ENCODE measurements at places on chromosomes 11 and 22.

DNA sequence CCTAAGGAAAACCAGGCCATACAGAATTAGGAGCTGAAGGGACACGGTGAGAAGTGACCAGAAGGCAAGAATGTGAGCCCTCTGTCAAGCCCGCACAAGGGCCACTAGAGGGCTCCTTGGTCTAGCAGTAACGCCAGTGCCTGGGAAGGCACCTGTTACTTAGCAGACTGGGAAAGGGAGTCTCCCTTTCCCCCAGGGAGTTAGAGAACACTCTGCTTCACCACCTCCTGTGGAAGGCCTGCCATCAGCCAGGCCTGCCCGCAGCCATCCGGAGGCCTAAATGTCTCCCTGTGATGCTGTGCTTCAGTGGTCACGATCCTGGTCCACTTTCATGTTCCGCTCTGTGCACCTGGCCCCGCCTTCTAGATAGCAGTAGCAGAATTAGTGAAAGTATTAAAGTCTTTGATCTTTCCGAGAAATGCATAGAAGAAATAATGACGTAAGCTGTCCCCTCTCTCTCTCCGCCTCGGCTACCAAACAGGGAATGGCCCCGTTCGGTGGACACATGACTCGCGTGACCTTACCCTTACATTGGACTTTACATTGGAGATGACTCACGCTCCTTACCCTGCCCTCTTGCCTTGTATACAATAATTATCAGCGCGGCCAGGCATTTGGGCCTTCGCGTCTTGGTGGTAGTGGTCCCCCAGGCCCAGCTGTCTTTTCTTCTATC is 10.7 kb upstream of the GSTP1 start:
- DNase-seq, result peak; percentile 48

GRCh38 chr11:93526641-93527583 is 16.3 kb downstream of the SMCO4 start:
- no peak for DNase-seq

- DNase-seq, result no peak
Measured at GRCh38 chr11:12842933-12843636, 166.0 kb upstream of the RASSF10 start.

DNA sequence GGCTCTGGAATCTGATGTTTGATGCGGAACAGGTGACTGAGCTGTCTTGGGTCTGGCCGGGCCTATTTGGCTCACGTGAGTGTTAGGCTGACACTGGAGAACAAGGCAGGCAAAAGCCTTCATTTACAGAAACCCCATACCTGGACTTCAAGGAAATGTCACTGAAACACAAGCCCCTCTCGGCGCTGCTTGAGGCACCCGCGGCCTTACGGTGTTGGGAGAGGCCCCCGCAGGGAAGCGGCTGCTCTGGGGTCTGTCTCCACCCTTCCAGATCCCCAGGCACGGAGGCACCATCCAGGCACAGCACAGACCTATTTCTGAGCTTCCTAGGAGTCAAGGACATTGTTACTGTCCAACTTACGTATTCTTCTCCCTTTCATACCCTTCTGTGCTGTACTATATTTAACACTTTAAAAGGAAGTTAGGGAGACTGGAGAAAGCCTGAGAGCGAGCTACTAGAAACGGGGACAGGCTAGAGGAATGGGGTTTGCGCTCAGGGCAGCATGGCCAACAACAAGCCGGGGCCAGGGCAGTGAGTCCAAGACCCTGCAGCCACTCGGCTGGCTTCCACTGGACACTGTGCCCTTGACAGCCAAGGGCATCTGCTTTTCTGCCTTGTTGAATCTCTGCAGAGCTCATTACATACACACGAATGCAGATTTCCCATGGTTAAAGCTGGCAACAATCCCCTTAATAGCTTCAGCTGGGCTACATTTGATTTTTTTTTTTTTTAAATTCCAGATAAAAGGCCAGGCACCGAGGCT is 23.8 kb downstream of the DRD4 start:
- no peak for DNase-seq

DNA sequence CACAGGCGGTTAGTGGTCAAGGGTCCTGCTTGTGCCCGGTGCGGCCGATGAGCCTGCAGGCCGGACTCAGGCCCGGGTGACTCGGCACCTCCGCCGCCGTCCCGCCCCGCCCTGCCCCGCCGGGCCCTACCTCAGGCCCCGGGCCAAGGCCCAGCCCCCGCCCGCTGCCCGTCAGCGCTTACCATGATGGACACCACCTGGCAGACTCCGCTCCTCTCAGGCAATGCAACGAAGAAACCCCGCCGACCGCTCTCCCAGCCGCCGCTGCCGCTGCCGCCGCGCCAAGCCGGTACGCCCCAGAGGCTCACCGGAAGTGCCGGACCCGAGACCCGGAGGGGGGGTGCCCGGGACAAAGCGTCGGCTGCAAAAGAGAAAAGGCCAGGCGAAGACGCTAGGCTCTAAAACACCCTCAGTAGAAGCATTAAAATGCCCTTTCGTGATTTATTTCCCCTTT is at the start of gene UFD1:
TSS of gene UFD1 (minus strand) at position 293 of the 454 bp plus-strand sequence. CDS start at position 185, 108 bp downstream.
- DNase-seq, result peak; percentile 81

- no peak for DNase-seq
Measured at GRCh38 chr11:48099916-48100446, 116.6 kb upstream of the OR4B1 start.

- DNase-seq, result no peak
Measured at GRCh38 chr11:14270690-14271542, 88.1 kb downstream of the RRAS2 start.

DNA sequence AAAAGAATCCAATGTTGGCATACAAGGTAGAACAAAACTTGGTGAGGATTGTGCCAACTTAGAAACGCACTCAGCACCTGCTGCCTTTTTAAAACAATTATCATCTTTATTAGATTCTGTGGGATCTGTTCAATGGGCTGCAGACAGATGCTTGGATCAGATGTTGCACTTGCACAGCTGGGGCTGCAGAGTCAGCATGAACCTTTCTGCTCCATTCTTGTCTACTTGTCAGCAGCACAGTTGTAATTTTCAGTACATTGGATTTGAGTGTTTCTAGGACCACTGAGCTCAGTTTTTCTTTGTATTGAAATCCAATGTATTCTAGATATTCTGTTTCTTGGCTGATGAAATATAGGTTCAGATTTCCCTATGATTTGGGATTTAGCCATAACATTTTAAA is 164.5 kb downstream of the LUZP2 start:
- DNase-seq, result no peak

DNA sequence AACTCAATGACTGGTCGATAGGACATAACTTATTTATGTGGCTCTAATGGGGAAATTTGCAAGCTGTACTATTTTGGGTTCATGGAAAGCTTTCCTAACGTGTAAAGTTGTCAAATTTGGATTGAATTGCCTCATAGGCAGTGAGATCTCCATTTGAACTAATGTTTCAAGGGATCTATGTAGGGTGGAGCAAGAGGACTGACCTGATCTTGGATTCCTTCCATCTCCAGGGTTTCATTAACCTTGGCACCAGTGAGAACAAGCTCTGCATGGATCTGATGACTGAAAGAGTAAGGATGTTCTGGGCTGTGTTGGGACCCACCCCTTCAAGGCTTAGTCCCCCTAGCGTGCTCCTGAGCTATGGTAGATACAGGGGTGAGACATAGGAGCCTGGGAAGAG is 2.1 kb downstream of the ACCSL start:
- no peak for DNase-seq

DNA sequence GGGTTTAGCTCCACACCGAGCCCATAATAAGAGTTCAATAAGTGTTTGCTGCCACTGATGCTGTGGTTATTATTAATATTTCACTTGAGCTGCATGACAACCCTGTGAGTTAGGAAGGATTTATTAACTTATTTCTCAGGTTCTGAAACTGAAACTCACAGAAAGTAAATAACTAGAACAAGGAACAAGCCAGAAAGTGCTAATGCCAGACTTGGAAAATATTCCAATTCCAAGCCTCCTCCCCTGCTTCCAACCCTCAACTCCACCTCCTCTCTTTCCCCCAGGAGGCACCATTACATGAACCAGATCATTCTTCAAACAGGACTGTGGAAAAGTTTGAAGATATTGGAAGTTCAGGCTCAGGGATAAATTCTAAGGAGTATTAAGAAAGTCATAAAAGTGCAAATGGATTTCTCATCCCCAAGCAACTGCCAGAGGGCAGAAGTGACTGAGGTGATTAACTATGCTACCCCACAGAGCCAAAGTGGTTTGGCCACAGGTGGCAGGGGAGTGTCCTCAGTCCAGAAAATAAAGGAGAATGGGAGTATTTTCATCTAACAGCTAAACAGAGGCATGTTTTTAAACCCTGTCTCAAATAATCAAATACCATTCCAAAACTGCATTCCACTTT is 3.2 kb upstream of the FJX1 start:
- DNase-seq, result no peak

- DNase-seq, result no peak
Measured at GRCh38 chr11:115774756-115775155, 270.5 kb upstream of the CADM1 start.

- no peak for DNase-seq
Measured at GRCh38 chr22:30435674-30436126, 10.1 kb downstream of the MTFP1 start.

GRCh38 chr11:76073724-76074123 is 132.6 kb downstream of the WNT11 start:
- peak; percentile 66 for DNase-seq

GRCh38 chr11:75270896-75271418 is 30.4 kb downstream of the TPBGL start:
- peak; percentile 27 for DNase-seq

DNA sequence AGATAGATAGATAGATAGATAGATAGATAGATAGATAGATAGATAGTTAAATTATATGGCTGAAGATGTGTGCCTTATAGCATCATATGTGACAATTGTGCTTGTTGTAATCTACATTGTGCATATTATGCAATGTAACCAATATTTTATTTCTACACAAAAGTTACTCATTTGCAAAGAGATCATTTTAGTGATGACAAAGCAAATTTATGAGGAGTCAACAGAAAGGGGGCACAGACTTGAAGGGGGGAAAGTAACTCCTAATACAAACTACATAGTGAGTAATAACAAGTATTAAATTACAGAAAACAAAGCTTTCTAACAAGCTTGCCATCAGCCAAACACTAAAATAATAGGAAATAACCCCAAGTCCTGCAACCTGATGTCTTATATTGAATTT is 106.8 kb downstream of the MUC15 start:
- no peak for DNase-seq

- peak; percentile 56 for DNase-seq
Measured at GRCh38 chr11:12066799-12067508, 43.4 kb upstream of the MICAL2 start.

GRCh38 chr11:12577725-12578644 is 96.2 kb upstream of the TEAD1 start:
- no peak for DNase-seq

DNA sequence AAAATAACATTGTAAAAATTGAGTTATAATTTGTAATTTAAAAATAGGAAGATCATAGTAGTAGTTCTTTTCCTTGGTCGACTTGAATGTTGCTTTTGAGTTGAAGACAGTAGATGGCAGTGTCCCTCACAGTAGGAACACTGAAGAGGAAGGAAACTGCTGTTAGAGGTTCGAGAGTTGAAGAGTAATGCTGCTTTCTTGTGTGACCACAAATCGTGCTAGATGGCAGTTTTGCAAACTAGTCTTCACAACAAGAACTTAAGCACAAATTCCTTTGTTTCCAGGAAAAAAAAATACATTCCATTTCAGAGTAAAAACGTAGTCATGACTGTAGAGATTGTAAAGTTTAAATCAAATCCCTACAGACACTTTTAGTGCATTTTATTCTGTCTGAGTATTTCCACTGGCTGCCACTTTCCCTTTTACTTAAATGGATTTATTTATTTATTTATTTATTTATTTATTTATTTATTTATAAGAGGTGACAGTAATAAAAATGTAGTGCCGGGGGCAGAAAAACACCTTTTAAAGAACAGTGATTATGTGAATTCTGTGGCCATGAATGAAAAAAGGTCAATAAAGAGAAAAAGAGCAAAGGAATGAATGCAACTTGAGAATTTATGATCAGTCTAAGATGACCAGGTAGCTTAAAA is 54.6 kb downstream of the SPECC1L start:
- peak; percentile 92 for DNase-seq

DNA sequence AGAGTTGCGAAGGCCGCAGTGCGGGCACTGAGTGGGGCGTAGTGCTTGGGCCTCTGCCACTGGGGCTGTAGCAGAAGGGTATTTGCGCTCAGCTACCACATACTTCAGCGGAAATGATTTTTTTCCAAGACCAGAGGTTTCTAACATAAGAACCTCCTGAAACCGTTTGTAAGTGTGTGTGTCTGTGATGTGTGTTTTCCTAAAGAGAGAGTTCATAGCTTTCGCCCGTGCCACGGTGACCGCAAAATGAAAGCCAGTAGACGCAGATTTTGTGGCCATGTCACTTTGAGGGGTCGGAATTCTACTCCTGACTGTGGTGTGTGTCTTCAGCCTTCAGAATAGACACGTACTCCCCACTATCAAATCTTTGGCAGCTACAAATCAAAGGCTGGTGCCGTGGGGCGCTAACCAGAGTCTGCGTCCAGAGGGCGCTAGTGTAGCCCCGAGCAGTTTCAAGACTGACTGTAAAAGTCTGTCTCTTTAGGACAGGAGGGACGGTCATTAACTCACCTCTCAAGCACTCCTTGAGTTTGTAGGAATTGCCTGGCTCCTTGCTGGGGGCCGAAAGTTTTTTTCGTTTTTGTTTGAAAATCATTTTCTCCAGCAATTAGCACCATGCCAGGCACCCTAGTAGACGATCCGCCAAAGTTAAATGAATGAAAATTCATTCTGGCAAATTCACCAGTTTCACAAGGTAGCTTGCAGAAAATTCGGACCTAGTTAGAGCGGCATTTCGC is 2.5 kb upstream of the CALCA start:
- peak; percentile 20 for DNase-seq

DNA sequence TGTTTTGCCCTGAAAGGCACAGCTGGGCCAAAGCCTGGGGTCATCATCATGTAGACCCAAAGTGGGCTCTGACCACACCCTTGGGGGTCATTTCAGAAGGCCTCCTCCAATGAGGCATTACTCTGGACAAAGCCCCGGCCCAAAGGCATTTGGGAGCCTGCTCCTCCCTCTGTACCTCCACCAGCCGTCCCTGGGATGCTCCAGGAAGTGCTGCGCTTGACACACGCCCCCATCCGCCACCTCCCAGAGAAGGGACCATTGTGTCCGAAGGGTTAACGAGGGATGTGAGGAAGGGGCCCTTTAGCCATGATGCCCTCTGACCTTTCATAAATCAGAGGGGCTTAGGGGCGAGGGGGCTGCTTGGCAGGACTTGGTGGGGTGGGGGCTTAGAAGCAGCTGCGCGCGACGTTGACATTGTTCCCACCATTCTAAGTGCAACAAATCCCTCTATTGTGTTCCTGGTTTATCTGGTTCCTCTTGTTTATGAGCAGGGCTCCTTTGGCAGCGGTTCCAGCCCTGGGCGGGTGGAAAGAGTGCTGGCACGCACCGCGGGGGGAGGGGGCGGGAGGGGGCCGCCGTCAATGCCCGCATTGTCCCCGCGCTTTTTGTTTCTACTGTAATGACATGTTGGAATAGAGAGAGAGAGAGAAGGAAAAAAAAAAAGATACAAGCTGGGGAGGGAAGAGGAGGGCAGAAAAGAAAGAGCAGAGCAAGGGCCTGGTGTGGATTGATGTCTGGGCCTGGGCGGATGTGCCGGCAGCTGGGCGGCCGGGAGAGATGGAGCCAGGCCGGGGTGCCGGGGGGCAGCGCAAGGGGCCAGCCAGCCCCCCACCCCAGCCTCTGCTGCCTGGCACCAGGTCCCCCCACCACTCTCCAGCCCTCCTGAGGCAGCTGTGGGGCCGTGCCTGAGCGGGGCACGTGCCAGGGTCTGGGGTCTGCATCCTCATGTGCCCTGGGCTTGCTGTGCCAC is 32.1 kb upstream of the SOX10 start:
- peak; percentile 58 for DNase-seq

GRCh38 chr11:96238563-96239135 is 104.3 kb downstream of the MAML2 start:
- DNase-seq, result peak; percentile 72
